ENCODE measurements at places on chromosomes 16 and 17.

DNA sequence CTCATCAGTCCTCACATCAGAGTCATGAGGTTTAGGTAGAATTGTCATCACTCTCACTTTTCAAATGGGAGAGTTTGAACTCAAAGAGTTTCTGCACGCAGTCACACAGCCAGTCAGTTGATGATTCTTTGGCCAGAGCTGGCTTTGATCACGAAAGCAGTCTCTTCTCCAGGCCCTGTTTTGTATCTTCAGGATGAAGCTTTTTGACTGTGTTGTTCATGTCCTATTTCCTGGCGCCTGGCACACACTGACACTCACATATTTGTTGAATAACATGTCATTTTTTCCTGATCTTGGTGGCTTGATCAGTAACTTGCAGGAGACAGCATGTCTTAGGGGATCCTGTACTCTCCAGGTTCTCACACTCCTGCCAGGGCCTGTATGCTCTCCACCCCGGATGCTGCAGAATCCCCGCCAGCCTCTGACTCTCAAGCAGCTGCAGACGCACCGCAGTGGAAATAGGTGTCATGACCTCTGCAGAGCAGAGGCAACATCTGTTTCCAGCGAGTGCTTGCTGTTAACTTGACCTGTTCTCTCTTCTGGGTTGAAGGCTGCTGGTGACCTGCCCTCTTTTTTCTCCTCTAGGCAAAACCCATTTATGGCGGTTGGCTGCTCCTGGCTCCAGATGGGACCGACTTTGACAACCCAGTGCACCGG, 33.0 kb downstream of the MPRIP start:
- no peak for DNase-seq

DNA sequence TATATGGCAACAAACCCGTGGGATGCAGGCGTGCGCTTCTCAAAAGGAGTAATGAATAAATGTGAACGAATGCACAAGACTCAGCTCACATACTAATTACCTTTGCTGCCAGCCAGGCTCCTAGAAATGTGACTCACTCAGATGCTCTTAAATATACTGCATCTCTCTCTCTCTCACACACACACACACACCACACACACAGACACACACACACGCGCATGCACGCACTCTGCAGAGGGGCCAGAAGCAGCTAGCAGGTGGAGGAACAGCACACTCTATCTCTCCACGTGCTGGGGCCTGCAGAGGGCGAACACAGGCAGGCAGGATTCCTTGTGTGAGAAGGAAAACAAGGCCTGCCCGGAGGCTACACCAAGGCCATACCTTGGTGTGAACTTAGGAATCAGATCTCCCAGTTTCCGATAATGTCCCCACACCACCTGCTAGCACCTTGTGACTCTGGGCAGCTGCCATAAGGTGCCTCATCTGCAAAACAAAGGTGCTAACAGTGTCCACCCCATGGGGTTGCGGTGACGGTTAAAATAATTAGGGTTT, 5.3 kb downstream of the GPRC5B start:
- DNase-seq: no peak

GRCh38 chr16:6493555-6493954, 839.1 kb upstream of the RBFOX1 start:
- DNase-seq: no peak

DNA sequence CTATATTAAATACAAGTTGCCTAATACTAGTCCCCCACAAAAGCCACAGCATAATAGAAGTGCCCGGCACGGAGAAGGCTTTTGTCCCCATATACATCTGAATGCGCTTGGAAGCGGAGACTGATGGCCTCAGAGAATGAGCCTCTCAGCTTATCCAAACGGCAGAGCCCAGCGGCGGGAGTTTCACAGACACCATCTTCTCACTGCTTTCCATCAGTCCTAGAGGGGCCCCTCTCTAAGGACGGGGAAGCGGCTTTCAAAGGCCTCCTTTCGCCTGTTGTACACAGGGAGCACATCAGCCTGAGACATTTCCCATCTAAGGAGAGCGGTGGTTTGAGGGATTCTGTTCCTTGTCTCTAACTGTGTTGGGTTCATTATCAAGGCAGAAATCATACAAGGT, 16.9 kb downstream of the NXN start:
- DNase-seq: no peak

DNA sequence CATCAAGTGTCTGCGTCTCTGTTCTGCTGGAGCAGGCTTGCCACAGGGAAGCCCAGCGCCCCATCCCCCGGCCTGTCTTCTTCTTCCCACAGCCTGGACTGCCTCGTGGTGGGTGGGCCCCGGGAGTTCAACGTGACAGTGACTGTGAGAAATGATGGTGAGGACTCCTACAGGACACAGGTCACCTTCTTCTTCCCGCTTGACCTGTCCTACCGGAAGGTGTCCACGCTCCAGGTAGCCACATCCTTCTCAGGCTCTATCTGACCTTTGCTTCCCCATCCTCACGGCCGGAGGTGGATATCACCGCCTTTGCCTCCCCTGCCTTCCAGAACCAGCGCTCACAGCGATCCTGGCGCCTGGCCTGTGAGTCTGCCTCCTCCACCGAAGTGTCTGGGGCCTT, 29.8 kb upstream of the ITGAX start:
- DNase-seq: no peak

All from memory B cell (primary cell).